ENCODE measurements at places on chromosomes 3 and 15. TPM values are rescaled to one million over a fixed set of nuclear protein-coding genes. Genes with fewer than 3 reads are reported as not detected.

GRCh38 chr3:196163666-196164493, 47.3 kb downstream of the ZDHHC19 start:
- no peak for DNase-seq

DNA sequence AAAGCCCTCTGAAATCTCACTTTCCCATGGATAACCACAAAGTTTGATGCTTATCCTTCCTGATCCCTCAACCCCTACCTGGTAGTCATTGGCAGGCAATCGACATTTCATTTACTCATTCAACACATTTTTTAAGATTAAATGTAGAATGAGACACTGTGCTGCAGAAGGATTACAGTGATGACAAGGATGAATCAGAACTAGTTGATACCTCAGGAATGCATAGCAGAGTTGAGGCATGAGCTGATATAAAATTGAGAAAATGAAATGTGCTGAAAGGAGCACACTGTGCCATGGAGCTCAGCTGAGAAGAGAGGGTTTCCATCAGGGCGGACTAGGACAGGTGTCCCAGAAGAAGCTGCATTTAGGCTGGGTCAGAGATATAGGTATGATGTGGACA, 48.9 kb upstream of the ACTL6A start:
- no peak for DNase-seq

The AMOTL2 gene
- polyA plus RNA-seq = 19.5 TPM

GRCh38 chr3:87179642-87180041, 47.5 kb upstream of the CHMP2B start:
- DNase-seq = no peak

GRCh38 chr3:108489776-108490175, 20.6 kb downstream of the MYH15 start:
- DNase-seq = peak; percentile 77

The FGF7 gene
- polyA plus RNA-seq = 3.8 TPM

GRCh38 chr15:62390791-62391640, 225.9 kb upstream of the C2CD4B start:
- DNase-seq = peak; percentile 76

DNA sequence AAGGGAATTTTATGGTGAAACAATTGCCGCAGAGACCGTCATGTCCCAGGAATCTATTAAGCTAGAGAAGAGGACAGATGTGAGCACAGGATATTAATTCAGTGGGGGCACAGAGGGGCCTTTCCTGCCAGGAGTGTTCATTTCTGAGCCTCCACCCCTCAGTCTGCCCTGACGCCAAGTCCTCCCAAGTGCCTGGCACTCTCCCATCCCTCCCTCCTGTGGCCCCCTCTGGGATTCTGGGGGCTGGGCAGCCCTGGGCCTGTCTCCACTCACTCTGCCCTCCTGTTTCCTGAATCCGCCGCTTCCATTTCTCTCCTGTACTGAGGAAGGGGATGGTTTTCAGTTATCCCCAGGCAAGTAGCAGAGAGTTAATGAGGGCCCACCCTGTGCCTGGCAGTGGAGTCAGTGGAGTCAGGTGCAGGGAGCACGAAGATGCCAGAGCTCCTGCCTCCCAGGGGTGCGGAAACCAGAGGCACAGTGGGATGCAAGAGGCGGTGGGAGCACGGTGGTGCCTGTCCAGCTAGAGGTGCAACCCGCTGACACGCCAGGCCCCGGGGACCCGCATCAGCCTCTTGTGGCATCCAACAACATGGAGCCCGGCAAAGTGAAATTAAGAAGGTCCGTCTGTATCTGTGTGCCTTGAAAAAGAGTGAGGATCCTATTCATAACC, 212.5 kb downstream of the XXYLT1 start:
- no peak for DNase-seq

- no peak for DNase-seq
Observed at GRCh38 chr3:20108869-20109268, 68.6 kb downstream of the KAT2B start.

- DNase-seq = no peak
Observed at GRCh38 chr3:135079095-135079494, 284.0 kb downstream of the EPHB1 start.

The IQCH gene
- polyA plus RNA-seq = 3.2 TPM

The UQCC5 gene
- 135 TPM for polyA plus RNA-seq

- no peak for DNase-seq
Observed at GRCh38 chr3:193168931-193169330, 72.1 kb upstream of the PLAAT1 start.

- DNase-seq = no peak
Observed at GRCh38 chr15:51425517-51426040, 84.1 kb downstream of the GLDN start.

- DNase-seq = no peak
Observed at GRCh38 chr15:43541785-43542184, 24.4 kb downstream of the MAP1A start.

GRCh38 chr3:86914670-86915069, 76.3 kb downstream of the VGLL3 start:
- no peak for DNase-seq

The CSNK1G1 gene
- 5.0 TPM for polyA plus RNA-seq

DNA sequence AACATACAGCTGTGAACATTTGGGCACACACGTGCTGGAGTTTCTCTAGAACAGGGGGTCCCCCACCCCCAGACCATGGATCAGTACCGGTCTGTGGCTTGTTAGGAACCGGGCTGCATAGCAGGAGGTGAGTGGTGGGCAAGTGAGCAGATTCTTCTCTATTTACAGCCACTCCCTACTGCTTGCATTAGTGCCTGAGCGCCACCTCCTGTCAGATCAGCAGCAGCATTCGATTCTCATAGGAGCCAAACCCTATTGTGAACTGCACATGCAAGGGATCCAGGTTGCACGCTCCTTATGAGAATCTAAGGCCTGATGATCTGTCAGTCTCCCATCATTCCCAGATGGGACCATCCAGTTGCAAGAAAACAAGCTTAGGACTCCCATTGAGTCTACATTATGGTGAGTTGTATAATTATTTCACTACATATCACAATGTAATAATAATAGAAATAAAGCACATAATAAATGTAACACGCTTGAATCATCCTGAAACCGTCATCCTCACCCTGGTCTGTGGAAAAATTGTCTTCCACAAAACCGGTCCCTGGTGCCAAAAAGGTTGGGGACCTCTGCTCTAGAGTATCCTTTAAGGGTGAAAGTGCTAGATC, 25.8 kb downstream of the CHRM5 start:
- DNase-seq = no peak

- DNase-seq = peak; percentile 95
Observed at GRCh38 chr3:184648636-184649035, 63.2 kb downstream of the MAGEF1 start.

DNA sequence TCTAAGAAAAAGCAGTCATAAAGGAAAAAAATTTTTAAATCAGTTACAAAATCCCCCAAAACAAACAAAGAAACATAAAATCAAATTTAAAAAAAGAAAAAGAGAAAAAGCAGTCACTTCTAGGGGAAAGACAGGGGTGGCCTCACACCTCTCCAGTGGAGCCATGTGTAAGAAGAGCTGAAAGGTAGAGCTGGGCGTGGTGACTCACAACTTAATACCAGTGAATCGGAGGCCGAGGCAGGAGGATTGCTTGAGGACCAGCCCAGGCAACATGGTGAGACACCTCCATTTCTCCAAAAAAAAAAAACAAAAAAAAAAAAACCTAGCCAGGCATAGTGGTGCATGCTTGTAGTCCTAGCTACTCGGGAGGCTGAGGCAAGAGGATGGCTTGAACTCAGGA, 14.7 kb downstream of the MESD start:
- DNase-seq = no peak

The SMAD6 gene
- 15.4 TPM for polyA plus RNA-seq

DNA sequence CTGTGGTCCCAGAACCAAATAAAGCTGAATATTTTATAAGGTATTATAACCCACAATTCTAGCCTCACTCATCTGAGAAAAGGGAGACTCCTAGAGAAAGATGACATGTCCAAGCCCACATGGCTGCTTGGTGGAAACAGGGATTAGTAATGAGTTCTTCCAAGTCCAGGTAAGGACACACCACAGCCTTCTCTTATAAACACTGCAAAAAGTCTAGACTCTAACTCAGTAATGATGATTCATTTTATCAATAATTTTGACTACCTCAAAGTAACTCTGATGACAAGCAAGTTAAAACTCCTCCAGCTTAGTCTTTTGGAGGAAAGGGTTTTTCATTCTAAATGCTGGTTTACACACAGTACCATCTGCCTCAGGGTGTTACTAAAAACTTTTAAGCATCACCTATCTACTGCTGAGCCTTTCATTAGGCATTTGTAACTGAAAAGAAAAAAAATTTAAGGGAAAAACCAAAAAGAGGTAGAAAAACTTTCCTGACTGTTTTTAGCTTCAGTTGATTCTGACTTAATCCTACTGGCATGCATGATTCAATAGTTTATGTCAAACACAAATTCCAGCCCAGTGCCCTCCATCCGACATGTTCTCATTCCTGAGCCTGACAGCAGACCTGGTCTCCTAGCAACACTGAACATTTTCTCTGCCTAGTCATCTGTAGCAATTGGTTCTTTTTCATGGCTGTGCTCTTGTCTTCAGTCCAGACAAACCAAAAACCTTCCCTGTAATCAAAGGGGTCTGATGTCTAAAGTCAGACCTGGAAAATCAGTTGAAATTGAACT, 43.9 kb downstream of the P3H2 start:
- DNase-seq = peak; percentile 55

The CAPN7 gene
- 14.9 TPM for polyA plus RNA-seq

DNA sequence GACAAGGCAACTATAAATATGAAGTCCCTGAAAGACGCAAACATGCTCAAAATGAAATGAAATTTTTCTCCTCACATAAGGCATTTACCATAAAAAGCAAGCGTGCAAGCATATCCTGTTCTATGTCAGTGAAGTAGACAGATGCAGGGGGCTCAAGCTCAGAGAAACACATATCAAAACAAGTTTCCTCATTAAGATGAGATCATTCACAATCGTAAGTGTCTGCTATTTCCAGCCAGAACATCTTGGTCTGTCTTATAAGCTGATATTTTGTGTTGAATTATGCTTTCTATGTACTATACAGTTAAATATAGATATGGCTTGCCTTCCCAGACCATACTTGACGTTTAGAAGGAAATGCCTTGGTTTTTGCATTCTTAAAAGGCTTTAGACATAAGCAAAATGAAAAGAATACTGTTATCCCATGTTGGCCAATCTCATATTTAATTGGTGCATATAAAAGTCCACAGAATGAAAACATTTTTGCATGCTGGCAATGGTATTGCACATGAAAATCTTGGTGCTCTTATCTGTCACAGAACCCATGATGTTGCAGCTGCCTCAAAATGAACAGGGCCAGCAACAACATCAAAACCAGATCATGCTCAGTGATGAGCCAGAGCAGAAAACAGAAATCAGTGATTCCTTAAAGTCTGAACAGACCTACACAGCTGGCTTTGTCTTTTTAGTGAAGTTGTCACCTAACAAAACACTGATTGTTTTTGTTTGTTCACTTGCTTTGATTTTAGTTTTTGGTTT, 65.4 kb downstream of the SIDT1 start:
- no peak for DNase-seq

The MKRN3 gene
- not detected for polyA plus RNA-seq

GRCh38 chr15:65945616-65946015, 76.3 kb downstream of the RAB11A start:
- DNase-seq = no peak

The CNTN3 gene
- 3.8 TPM for polyA plus RNA-seq

The CPA3 gene
- not detected for polyA plus RNA-seq

- DNase-seq = no peak
Observed at GRCh38 chr3:180018543-180018942, 18.2 kb downstream of the PEX5L start.

DNA sequence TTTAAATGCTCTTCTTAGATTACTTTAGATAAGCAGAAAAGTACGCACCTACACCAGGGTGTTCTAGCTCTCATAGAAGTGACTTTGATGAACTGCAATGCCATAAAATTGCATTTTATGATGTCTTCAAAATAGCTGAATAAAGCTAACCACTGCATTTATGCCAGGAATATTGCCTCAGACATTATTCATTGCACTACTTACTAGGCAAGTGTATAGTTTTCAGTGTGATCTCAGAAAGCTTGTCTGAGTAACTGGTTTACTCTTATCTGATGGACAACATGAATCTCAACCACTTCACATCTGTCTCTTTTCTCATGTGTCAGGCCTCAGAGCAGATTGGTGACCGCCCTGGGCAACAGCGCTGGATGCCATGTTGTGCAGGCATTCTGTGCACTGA, 119.3 kb upstream of the SLC2A2 start:
- DNase-seq = no peak

The RTP3 gene
- 0.30 TPM for polyA plus RNA-seq

DNA sequence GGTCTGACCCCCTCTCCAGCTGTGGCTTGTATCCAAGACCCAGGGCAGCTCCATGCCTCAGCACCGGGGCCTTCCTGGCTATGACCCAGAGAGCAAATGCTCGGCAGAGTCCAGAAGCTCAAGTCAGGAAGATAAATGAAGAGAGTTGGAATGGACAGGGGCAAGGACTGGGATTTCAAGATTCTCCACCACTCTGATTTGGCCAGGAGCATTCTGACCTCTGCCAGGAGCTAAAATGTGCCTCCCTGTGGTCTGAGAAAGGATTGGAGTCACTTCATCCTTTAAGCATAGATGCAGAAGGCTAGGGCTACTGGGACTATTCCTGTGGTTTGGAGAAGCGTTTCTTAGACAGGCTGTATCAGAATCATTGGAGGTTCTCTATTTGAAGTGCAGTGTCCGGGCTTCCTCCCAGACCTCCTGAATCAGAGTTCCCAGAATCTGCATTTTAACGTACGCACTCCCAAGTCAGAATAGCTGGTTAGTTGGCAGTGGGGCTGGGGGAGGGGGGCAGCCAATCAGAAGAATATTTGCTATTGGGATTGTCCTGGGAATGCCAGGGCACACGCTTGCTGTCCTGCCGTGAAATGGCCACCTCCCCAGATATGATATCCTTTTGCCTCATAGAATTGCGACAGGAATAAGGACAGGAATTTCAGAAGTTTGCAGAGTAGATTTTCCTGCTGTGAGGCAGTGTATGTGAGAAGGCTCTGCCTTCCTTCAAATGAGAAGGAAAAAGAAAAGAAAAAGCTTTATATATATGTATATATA, 57.4 kb downstream of the HRH1 start:
- DNase-seq = no peak

The TRAT1 gene
- not detected for polyA plus RNA-seq

DNA sequence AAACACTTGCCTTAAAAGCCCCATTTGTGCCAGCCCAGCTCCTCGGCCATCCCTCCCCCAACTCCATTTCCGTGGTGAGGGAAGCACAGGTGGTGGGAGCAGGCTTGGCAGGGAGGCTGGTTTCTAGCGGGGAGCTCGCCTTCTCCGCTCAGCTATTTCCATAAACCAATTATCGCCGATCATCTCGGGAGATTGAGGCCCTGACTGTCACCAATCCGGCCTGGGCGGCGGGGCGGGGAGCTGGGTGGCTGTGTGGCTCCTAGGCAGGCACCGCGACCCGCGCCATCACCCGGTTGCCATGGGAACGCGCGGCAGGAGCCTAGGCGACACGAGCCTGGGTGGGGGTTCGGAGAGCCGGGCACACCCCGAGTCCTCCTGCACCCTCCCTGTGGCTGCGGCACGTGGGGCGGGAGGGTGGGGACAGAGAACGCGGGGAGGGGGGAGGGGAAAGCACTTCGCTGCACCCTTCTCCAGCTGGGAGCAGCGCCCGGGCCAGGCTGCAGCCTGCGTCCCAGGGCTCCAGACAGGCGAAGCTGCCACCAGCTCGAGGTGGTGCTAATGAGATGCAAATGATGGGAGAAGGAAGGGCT, 9.3 kb downstream of the CCDC33 start:
- DNase-seq = peak; percentile 77

The KLHL6 gene
- 0.37 TPM for polyA plus RNA-seq

The MORC1 gene
- polyA plus RNA-seq = not detected
